ENCODE measurements at places on chromosomes 11 and 22. TPM values are rescaled to one million over a fixed set of nuclear protein-coding genes. Genes with fewer than 3 reads are reported as not detected.

Gene OR4C16
- total RNA-seq, result not detected

Gene CDKN1C
- 4.6 TPM for total RNA-seq

Gene TEAD1
- 102 TPM for total RNA-seq

Gene BEST1
- 0.13 TPM for total RNA-seq

Gene UQCC3
- total RNA-seq, result 7.4 TPM

Gene CTR9
- total RNA-seq, result 60.1 TPM

Gene GPR83
- 0.05 TPM for total RNA-seq

Gene LRRC74B
- total RNA-seq, result not detected

Gene UBQLNL
- 0.72 TPM for total RNA-seq

Gene DUSP8
- total RNA-seq, result 5.5 TPM

Gene VSIG10L2
- total RNA-seq, result not detected

Gene IGF2
- 14.5 TPM for total RNA-seq

Gene OR6M1
- not detected for total RNA-seq

Gene USH1C
- total RNA-seq, result not detected

Gene APOL5
- not detected for total RNA-seq

Gene FAM180B
- total RNA-seq, result not detected

Gene KCNJ5
- total RNA-seq, result 0.28 TPM

Gene KLHL35
- 10.9 TPM for total RNA-seq

Gene TMA7B
- total RNA-seq, result not detected

Gene KLHDC7B
- 1.8 TPM for total RNA-seq

Gene OR10A2
- total RNA-seq, result not detected

Gene MMP8
- total RNA-seq, result not detected

Gene RAPSN
- 1.8 TPM for total RNA-seq

Gene SCGB2A2
- not detected for total RNA-seq
